ENCODE measurements at places on chromosomes 2 and 18.

DNA sequence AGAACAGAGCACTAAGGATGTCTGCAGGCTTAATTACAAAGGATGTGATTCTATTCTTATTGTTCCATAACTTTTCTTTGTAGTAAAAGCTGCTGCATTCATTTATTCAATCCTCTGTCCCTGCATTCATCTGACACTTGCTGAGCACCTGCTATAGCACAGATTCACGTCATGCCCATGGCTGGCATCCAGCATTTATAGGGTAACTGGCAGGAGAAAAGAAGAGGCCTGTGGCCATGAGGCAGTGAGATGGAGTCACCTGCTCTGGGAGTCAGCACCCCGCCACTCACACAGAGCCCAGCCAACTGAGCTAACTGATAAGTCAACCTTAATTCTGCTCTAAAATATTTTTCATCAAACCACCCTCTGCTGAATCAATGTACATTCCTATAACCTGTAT lies 18.3 kb upstream of the CDC42EP3 start:
- DNase-seq: no peak

GRCh38 chr2:69255760-69256159 lies 131.3 kb downstream of the GFPT1 start:
- DNase-seq: no peak

- no peak for DNase-seq
Measured at GRCh38 chr2:23604731-23605130, 219.8 kb downstream of the KLHL29 start.

- no peak for DNase-seq
Measured at GRCh38 chr2:164456619-164457018, 164.7 kb downstream of the GRB14 start.

DNA sequence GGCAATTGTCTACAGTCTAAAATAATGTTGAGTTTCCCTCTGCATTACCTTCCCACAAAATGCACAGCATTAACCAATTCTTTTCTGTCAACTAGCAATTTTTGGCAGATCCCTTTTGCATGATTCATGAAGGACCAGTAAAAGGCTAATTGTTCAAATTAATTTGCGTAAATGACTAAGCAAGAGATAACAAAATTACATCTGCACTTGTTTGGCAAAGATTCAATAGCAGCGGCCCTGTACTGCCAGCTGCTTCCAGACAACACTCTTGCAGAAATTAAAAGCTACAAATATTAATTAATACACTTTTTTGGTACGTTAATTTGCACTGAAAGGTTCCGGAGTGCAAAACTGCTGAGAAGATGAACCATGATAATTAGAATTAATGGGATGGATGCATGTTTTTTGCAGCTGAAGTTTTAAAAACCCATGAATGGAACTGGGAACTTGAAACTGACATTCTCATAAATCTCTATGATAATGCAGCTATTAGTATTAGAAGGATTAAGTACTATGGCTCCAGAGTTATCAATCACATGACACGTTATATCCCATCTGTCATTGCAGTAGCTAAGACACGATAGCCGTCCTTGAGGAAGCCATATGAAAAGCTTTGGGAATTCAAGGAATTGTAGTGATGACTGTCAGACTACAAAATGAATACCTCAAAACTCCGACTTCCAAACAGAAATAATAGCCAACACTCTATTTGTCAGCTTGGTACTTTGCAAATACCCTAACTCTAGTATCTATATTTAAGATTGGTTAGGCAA lies 1268.3 kb upstream of the ACVR2A start:
- no peak for DNase-seq

GRCh38 chr2:130261970-130262760 lies 63.9 kb upstream of the TUBA3E start:
- DNase-seq: no peak

DNA sequence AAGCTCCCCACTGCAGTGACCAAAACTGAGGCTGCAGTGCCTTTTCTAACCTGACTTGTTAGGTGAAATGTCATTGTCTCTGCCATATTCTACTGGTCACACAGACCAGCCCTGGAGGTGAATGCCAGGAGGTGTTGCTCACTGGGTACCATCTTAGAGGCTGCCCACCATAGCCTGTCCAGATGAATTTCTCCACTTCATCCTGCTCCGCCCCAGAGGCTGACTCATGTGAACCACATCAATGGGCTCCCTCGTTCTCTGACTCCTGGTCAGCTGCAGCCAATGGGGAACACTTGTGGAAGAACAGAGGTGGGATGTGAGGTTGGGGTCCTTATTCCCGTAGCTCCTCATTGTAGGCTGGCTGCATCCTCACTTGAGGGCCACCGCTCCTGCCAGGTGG lies 3.4 kb upstream of the NARS1 start:
- DNase-seq: no peak

DNA sequence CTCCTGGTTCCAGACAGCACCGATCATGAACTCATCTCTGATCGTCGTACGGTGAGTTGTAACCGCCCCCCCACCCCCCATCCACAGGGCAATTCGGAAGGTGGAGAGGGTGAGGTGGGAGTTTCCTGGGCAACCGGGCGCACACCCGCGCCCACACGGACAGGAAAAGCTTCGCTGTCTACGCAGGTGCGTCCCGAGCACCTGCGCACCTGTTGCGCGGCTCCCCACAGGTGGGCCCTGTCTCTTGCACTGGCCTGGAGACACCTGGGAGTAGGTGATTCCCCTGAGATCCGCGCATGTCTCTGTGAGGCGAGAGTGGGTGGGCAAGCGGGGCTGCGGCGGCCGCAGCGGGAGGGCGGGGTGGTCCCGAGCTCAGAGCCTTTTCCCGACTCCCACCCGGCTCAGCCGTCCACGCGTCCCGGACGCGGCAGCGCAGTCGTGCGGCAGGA lies 459 bp upstream of the ATP6V1C2 start:
- no peak for DNase-seq
